ENCODE measurements at places on chromosomes 5 and 9. TPM values are rescaled to one million over a fixed set of nuclear protein-coding genes. Genes with fewer than 3 reads are reported as not detected.

DNA sequence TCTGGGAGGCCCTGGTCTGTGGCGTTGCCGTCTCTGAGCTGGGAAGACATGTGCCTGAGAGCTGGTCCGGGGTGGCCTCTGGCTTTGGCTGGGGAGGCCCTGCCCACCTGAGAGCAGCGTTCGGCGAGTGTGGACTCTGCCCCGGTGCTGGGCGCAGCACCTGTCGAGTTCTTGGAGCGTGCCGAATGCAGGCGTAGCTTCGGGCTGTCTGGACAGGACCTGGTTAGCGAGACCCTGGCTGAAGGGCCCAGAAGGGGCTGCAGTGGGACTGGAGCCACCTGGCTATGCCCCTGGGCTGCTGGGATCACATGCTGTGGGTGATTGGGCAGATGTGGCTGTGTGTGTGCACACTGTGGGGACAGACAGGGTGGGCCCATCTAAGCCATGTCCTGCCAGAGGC, 56.5 kb downstream of the RXRA start:
- no peak for DNase-seq

DNA sequence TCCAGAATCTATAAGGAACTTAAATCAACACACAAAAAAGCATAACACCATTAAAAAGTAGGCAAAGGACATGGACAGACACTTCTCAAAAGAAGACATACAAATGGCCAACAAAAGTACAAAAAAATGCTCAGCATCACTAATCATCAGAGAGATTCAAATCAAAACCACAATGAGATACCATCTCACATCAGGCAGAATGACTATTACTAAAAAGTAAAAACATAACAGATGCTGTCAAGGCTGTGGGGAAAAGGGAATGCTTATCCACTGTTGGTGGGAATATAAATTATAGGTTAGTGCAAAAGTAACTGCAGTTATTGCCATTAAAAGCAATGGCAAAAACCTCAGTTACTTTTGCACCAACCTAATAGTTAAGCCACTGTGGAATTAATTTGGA, 32.2 kb upstream of the SPATA31D4 start:
- DNase-seq: no peak

TMEM174 gene
- not detected for polyA plus RNA-seq

PLPPR1 gene
- polyA plus RNA-seq: 0.03 TPM
